RPMI8226 (cell line): ENCODE measurements at places on chromosomes 12 and 14.

GRCh38 chr12:48193623-48194022 lies 9.5 kb downstream of the OR10AD1 start:
- DNase-seq, result no peak

GRCh38 chr14:101960225-101960624 lies 4.1 kb upstream of the DYNC1H1 start:
- peak; percentile 56 for DNase-seq

DNA sequence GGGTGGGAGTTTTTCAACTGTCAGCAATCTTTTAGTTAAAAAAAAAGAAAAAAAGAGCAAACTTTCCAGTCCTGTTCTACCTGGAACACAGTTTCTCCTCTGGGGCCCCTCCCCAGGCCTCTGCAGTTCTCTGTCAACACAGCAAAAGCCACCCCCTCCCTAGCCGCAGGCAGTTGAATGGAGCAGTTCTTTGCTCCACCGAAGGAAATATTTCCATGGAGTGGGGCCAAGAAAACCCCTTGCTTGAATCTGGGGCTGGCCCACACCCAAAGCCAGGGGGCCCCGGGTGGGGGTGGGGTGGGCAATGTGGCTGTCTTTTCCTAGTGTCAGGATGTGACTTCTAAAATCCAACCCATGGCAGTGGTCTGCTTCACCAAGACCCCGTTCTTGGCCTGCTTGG lies 5.0 kb upstream of the MEG3 start:
- no peak for DNase-seq

DNA sequence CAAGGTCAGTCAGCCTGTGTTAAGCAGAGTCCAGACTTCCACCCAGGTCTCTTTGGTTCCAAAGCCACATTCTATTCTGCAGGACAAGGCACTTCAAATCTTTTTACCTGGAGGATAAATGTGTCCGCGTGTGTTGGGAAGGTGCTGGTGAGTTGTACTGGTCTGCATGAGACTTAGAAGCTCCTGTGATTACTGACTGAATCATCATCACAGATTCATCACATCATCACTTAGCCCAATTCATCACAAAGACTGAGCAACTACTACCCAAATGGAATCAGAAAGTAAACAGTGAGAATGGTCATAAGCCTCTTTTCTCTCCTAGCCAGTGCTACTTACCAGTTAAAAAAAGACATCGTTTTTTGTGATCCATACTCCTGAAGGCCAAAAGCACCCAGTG lies 5.3 kb downstream of the SLC15A5 start:
- no peak for DNase-seq

DNA sequence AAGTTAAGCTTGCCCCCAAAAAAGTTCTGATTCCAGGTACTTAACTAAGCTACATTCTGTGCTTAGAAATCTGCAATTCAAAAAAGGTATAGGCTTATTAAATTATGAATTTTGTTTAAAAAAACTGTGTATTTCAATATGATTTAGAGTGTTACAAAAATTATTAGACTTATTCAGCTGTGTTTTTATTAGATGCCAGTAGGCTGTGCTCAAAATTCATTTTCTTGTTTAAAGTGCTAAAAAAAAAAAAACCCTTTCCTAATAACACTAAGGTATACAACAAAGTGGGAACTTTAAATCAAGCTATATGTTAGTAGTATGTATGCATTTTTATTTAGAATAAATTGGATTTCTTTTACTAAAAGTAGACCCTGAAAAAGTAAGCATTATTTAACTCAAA lies 25.0 kb downstream of the LRRC9 start:
- DNase-seq, result no peak

DNA sequence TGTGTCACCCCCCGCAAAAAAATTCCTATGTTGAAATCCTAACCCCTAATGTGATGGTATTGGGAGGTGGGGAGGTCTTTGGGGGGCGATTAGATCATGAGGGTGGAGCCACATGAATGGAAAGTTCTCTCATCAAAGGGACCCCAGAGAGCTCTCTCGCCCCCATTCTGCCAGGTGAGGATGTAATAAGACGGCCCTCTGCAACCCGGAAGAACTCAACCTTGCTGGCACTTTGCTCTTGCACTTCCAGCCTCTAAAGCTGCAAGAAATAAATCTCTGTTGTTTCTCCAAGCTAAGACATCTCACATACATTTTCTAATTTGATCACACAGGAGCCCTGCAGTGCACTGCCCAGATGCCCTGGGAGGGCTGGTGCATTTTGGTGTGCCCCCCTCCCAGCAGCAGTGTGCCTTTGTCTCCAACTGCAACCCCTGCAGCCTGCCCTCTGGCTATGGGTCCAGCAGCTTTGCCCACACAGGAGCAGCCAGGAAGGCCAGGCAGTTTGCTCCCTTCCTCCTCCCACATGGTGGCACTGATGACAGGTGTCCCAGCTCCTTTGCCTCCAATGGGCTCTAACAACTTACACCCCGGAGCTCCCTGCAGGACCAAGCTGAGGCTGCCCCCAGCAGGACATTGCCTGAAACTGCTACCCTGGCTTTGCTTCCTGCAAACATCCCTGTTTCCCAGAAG lies 59.3 kb downstream of the C14orf132 start:
- peak; percentile 28 for DNase-seq

- peak; percentile 80 for DNase-seq
Observed at GRCh38 chr12:54603173-54603814, 14.8 kb upstream of the PPP1R1A start.

DNA sequence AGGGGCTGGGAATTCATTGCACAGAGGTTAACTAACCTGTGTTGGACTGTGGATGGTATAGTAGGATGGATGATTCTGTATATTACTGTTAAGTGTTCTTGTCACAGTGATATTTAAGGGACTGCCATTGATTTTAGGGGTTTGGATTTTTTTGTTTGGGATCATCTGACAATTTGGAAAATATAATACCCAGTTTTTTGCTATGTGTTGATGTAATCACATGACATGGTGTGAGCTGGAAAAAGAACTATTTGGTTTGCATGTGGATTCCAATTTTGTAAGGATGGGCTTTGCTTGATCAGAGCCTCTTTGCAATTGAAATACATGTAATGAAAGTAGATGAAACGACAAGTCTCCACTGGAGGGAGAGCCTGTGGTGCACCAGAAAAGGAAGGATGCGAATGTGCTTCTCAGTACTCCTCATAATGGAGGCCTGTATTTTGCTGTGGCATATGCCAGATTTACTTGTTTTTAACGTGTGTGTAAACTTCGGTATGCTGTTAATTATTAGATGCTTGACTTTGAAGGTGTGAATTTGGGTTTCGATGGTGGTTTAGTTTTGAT lies 2.7 kb downstream of the DYRK2 start:
- peak; percentile 47 for DNase-seq

- DNase-seq, result no peak
Observed at GRCh38 chr12:50949801-50950302, 2.5 kb upstream of the HIGD1C start.

DNA sequence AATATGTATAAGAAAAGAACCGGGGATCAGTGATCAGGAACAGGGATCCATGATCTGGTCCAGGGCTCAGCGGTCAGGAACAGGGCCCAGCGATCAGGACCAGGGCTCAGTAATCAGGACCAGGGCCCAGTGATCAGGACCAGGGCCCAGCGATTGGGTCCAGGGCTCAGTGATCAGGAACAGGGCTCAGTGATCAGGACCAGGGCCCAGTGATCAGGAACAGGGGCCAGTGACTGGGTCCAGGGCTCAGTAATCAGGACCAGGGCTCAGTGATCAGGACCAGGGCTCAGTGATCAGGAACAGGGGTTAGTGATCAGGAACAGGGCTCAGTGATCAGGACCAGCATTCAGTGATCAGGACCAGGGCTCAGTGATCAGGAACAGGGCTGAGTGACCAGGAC lies 56.3 kb downstream of the TMEM121 start:
- DNase-seq, result peak; percentile 12

GRCh38 chr12:42812086-42812485 lies 222.5 kb upstream of the PRICKLE1 start:
- DNase-seq, result no peak

- DNase-seq, result peak; percentile 89
Observed at GRCh38 chr14:105075379-105076295, 10.4 kb upstream of the GPR132 start.

GRCh38 chr14:48568252-48568651 lies 892.8 kb upstream of the MDGA2 start:
- no peak for DNase-seq

- no peak for DNase-seq
Observed at GRCh38 chr12:105166736-105167135, 59.2 kb downstream of the WASHC4 start.

GRCh38 chr12:21559855-21560569 lies 33.9 kb downstream of the SPX start:
- no peak for DNase-seq

GRCh38 chr12:3994500-3994899 lies 121.3 kb upstream of the PARP11 start:
- DNase-seq, result no peak

DNA sequence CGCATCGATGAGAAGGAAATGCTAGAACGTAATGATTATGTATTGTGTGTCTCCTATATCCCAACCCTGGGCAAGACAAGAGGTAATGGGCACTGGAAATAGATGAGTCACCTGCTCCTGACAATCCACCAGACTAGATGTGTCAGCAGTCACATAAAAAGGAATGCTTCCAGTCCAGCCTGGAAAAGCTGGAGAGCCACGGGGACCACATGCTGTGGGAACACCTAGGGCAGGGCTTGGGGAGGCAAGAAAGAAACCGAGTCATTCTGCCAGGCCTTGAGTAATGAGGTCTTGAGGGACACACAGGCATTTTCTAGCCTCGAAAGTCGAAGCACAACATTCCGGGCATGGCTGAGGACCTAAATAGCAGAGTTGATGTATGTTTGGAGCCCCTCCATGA lies 716.7 kb upstream of the TMEM132C start:
- DNase-seq, result no peak

GRCh38 chr12:89994911-89995310 lies 286.3 kb upstream of the ATP2B1 start:
- DNase-seq, result no peak

DNA sequence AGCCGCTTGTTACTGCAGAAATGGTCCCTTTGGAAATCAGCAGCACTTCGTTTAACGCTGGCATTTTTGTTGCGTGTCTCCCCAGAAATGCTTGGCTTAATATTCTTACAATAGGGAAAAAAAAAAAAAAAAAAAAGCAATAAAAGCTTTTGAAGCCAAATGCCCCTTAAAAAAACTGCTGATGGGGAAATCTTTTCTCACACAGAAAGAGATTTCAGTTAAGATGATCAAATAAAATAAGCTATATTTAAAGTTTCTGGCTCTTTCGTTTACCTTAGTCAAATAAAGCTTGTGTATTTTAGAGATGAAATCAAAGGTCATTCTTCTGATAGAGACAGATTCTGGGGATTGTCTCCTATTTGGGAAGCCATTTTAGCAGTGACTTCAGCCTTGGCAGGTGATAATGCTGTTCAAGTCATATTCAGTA lies 52.4 kb upstream of the FRS2 start:
- no peak for DNase-seq

DNA sequence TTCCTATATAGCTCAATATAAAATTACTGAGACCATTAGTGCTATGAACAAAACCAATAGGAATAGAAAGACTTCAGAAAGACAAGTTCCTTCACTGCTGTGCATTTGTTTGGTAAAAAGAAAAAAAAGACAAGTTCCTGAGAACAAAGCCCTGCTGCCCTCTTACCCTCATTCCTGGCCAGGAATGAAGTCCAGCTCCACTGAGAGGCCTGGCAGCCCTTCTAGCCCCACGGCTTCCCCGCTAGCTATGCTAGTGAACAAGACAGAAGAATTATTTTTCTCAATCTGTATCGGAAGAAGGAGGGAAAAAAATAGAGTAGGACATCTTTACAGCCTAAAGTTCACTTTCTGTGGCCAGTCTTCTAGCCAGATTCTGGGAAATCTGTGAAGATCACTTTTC lies 1.6 kb downstream of the MFAP5 start:
- DNase-seq, result no peak

GRCh38 chr12:106109168-106109910 lies 29.4 kb downstream of the NUAK1 start:
- no peak for DNase-seq

DNA sequence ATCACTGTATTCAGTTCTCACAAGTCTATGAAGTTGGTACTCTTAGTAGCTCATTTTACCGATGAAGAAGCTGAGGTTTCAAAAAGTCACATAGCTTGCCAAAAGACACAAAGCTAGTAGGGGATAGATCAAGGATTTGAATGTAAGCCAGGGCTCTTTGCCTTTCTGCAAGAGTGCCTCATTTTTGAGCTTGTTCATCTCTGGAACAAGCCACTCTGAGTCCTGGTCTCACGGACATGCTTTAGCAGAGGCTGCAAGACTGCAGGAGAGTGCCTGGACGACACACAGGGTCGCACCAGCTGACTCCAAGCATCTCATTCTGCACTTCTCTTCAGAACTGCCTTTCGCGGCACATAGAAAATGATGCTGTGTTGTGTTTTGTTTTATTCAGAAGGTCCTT lies 3.7 kb downstream of the NUAK1 start:
- no peak for DNase-seq

DNA sequence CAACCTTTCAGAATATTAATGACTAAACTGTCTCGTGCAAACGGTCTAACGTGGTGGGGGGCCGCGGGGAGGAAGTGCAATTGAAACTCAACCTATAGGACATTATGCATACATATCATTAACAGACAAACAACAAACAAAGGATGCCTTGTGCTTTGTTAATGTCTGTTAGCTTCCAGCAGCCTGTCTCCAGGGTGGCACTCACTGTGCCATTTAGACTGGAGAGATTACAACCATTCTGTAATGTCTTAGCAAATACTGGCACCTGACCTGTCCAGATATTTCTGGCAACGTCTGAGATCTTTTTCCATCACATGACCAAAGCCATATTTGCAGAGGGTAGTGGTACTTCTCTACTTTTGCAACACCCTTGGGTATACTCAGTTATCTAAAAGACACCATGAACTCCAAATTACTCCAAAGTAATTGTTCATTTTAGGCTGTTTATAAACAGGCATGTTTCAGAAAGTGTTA lies 11.6 kb downstream of the BHLHE41 start:
- DNase-seq, result peak; percentile 40

- DNase-seq, result no peak
Observed at GRCh38 chr14:34258318-34258717, 203.7 kb downstream of the SPTSSA start.

DNA sequence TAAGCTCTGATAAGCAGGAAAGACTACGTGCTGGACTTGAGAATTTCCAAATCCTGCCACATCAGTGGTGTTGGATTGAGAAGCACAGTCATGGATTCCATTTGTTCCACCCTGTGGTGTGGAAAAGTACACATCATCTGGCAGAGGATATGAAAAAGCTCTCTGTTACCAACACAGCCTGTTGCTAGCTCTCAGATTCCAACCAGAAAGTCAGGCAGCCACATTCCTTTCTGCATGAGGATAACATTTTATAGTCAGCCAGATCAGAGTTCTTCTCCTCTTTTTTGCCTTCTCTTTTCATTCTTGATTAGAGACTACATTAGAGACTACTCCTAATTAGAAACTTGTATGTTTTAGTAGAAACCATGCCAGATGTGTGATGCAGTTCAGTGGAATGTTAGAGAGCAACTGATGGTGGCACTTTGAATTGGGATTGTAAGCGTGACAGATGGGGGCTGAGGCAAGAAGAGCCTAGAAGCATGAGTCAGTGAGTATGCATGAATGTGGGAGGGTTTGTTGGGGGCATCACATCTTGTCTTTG lies 61.2 kb upstream of the STXBP6 start:
- DNase-seq, result no peak
